Thymus (tissue), 14 donors: ENCODE measurements at places on chromosomes 6 and 20. TPM values are rescaled to one million over a fixed set of nuclear protein-coding genes. Genes with fewer than 3 reads are reported as not detected.

- DNase-seq, result no peak
These were observed 114.5 kb downstream of the FAM120B start for GRCh38 chr6:170420791-170421776.

DNA sequence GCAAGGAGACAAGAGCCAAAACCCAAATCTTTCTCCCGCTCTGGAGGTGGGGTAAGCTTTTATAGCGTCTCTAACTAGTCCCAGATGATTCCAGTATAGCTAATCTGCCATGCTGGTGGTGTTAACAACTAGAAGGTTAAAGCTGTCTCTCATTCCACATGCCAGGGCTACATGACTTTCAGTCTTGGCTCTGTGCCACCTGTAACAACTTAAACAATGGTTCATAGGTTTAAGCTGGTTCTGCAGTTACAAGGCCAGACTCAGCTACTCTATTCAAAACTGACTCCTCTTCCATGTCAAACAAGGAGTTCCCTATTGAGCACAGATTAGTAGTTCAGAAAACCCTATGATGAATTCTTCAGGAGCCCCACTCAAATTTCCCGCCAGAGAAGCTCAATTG lies 128.9 kb downstream of the ELOVL4 start:
- no peak for DNase-seq

DNA sequence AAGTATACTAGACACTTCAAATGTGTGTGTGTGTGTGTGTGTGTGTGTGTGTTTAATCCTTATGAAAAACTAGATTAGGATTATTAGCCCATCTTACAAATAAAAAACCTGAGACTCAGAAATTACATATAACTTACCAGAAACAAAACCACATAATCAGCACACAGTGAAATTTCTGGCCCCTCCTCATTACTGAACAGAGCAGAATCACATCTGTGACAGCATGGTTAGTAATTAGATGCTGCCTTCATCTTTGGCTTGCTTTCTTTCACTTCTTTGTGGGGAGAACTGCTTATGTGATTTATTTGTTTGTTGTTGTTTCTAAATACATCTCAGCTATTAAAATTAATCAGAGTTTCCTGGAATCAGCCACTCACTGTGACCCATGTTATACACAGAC lies 267.1 kb downstream of the TENT5A start:
- no peak for DNase-seq

DNA sequence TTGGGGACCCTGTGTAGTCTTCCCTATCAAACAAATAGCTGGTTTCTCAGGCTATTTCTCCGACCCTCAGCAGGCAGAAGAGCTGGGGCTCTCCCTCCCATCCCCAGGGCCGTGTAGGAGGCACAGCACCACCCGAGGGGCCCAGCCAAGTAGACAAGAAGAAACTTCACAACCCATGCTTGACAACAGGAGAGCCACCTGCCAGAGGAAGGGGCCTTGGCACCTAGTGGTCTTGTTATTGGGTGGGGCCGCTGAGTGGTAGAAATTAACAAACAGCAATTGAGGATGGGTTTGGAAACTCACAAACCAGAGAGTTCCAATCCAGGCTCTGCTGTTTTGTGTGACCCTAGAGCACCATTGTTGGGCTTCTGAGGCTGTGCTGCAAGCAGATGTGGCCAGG lies 108.5 kb upstream of the CHD6 start:
- no peak for DNase-seq

DNA sequence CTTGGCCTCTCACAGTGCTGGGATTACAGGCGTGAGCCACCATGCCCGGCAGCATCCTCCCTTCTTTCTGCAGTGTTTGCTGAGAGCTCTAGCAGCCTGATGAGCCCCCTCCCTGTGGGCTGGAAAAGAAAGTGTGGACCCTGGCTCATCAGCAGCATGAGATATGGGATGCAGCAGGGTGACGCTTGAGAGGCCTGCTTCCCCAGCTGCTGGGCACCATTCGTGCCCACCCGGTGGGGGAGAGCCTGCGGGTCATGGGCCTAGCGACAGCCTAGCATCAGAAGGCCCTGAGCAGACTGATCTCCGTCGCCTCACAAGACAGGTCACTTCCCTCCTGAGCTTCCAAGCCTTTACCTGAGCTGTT lies 16.0 kb upstream of the CCDC167 start:
- DNase-seq, result no peak

DNA sequence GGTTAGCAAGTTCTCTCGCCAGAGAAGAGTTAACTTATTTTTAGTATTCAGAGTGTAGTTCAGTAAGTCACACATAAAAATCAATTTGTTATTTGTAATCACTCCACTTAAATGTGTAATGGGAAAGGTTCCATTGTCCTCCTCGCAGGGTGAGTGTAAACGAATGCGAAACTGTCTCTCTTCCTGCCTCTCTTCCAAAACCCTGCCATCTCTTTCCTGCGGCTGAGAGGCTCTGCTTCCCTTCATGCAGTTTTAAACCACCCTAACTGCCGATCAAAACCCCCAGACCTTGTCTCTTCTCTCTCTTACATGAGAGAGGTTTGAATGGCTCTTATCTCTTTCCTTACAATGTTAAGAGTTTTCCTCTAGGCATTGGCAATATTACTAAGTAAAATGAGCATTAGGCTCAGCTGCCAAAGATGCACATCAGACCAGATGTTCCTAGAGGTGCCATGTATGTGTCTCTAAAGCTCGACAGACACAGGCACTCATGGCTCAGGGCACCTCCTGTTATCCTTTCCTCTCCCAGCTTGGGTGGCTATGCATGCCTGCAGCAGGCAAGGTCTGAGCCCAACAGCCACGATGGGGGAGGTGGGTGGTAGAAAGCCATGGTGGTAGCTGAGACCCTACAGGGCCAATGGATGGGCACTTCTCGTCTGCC lies 91.2 kb downstream of the JARID2 start:
- no peak for DNase-seq

The ZFP57 gene
- total RNA-seq, result 0.09 TPM

The CAP2 gene
- 1.6 TPM for total RNA-seq

The KIAA0408 gene
- 0.52 TPM for total RNA-seq

The FAM50B gene
- 11.6 TPM for total RNA-seq
